ENCODE measurements at places on chromosomes 6 and 20.

DNA sequence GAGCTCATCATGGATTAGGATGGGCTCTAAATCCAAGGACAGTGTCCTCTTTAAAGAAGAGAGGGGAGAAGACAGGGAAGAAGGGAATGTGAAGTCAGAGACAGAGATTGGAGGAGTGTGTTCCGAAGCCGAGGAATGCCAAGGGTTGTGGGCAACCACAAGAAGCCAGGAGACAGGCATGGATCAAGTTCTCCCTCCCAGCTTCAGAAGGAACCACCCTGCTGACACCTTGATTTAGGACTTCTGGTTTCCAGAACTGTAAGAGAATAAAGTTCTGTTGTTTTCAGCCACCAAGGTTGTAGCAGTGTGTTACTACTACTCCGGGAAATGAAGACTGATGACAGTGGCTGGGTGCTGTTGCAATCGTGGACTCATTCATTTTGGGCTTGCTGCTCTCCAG is 120.1 kb downstream of the RPS12 start:
- no peak for DNase-seq

- DNase-seq: no peak
Observed at GRCh38 chr20:57794600-57795341, 85.0 kb upstream of the PMEPA1 start.

- DNase-seq: no peak
Observed at GRCh38 chr20:24933266-24933908, 15.7 kb upstream of the CST7 start.

- DNase-seq: no peak
Observed at GRCh38 chr20:20276811-20277530, 90.9 kb upstream of the INSM1 start.

DNA sequence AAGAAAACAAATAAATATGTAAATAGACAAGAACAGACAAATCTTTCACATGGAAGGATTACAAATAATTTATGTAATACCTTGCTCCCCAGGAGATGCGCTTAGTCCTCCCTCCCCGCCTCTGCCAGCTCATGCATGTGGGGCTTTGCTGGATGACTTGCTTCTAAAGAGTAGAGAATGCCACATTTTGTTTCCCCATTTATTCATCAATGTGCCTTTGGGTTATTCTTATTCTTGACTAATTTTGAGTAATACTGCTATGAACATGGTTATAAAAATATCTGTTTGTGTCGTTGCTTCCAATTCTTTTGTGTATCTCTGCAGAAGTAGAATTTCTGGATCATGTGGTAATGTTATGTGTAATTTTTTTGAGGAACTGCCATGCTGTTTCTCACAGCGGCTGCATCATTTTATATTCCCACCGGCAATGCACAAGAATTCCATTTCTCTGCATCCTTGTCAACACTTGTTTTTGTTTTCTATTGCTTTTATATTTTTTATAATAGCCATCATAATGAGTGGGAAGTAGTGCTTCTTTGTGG is 23.8 kb upstream of the DUSP22 start:
- no peak for DNase-seq

- DNase-seq: no peak
Observed at GRCh38 chr20:57959589-57959988, 249.8 kb upstream of the PMEPA1 start.

DNA sequence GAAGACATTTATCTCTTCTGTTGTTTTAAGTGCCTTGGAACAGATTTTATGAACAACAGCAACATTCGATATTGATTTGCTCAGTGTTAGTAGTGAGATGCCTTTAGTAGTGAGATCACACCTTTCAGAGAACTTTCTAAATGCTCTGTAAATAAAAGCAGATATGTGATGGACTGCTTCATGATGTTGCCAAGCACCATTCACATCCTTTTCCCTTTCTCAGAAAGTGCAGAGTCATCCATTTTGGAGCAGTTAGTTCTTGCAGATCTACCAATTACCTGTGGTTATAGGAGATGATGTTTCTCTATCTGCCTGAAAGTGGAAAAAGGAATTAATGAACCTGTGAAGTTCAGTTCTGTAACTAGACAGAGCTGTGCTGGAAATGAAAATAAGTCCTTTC is 27.0 kb downstream of the CBFA2T2 start:
- DNase-seq: no peak

DNA sequence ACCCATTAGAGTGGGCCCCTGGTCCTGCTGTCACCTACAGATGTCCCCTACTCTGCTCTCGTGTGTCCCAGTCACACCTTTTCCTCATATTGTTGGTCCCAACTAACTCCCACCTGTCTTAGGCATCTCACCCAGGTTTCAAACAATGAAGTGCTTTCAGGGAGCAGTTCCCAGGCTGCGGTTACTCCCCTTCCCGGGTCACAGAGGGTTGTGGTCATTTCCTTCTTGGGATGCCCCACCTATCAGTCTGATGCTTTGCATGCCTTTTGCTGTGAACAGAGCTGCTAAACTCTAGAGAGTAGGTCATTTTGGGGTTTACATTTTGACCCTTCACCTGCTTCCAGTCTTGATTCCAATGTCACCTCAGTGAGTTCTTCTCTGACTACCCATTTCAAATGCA is 181.6 kb downstream of the CDC5L start:
- no peak for DNase-seq

DNA sequence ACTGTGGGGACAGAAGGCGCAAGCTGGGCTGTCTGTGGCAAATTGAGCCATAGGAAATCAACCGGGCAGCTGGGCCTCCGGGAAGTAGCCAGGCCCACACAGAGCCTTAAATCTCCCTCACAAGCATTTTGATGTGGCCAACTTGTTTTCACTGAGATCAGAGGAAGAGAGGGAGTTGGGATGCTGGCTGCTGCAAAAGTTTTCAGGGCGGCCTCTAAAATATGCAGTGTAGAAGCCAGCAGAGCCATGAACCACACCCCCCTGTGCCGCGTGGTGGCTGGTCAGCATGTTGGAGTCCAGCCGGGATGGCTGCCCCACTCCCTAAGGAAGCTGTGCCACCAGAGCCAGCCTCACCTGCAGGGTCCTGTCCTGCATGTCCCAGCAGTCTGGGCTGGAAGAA is 167.4 kb downstream of the CDC5L start:
- DNase-seq: no peak

All from esophagus squamous epithelium (tissue), 5 donors.